NCI-H510A treated with DMSO at 0.1 percent for 48 hours (cell line): ENCODE measurements at places on chromosomes 6 and 20.

DNA sequence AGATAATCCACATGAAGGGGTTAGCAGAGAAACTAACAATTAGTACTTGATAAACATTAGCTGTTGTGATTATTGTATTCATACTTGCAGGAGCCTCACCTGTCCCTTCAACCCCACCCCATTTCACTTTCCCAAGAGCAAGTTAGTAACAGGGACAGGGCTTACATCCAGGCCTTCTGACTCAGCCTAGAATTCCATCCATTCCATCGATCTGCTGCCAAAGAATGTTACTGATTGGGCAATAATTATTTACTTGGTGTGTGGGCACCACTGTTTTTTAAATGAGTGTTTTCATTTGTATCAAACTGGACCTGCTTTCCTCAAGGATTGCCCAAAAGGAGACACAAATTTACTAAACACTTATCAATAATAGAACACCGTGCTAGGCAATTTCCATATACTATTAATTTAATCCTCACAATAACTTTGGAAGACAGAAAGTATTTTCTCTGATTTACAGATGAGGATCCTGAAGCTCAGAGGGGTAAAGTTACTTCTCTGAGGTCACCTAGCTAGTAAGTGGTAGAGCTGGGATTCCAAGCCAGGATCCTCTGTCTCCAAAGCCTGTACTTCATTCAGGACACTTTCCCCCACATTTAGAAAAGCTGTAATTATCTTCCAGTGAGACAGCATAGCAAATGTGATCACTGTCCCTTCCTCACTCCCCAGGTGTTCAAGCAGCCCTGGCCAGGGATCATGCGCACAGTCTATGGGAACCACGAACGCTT lies 32.8 kb downstream of the GSS start:
- DNase-seq = no peak

GRCh38 chr6:41098366-41098765 lies 25.6 kb downstream of the NFYA start:
- DNase-seq = no peak

DNA sequence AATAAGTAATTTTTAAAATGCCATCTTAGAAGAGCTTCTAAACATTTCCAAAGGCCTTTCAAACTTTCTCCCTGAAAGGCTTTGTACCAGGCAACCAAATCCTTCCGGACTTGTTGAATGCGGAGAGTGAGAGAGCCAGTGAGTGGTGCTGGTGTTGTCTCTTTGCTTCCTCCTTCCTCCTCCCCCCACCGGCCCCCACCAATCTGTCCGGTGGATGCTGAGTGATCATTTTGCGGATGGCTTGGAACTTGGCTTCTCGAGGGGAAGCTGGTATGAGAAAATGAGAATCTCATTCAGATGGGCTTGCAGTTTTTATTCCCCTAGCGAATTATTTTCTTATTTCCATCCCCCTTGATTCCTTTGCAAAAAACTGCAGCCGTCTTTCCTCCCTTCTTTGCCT lies 97.3 kb downstream of the ANKRD60 start:
- DNase-seq = no peak

GRCh38 chr20:12984863-12985262 lies 23.9 kb upstream of the SPTLC3 start:
- no peak for DNase-seq

DNA sequence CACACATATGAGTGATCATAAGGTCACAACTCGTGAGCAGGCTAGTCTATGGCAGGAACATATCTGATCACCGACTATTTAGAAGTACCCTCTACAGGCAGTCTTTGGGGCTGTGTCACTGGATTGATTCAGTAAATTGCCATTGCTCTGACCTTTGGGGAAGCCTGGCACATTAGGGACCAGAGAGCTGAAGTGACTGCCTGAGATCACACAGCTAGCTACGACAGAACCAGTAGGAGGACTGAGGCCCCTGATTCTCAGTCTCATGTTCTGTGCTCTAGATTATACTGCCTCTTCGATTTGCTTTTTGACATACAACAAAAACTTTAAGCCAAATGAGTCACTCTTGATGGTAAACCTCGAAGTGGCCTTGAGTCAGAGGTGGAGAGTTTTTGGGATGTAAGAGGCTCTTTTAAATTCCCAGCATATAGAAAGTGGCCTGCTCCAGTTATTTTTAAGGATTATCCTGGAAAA lies 247.5 kb upstream of the SUPT3H start:
- no peak for DNase-seq

DNA sequence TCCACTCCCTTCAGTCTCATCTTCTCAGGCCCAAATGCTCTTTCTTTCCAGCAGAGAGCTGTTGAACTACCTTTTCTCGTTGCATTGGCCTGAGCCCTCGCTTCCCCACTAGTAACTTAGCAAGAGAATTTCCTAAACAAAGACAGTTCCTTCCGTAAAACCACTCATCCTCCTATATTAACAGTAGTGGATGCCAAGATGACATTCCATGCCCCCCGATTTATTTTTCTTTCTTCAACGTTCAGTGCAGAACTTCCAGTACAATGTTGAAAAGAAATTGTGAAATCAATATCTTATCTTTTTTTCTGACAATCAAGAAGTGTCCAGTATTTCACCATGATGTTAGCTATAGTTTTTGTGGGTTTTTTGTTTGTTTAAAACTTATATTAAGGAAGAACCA lies 45.8 kb downstream of the SOX4 start:
- no peak for DNase-seq

- peak; percentile 89 for DNase-seq
Measured at GRCh38 chr6:7505189-7505699, 36.2 kb upstream of the DSP start.

DNA sequence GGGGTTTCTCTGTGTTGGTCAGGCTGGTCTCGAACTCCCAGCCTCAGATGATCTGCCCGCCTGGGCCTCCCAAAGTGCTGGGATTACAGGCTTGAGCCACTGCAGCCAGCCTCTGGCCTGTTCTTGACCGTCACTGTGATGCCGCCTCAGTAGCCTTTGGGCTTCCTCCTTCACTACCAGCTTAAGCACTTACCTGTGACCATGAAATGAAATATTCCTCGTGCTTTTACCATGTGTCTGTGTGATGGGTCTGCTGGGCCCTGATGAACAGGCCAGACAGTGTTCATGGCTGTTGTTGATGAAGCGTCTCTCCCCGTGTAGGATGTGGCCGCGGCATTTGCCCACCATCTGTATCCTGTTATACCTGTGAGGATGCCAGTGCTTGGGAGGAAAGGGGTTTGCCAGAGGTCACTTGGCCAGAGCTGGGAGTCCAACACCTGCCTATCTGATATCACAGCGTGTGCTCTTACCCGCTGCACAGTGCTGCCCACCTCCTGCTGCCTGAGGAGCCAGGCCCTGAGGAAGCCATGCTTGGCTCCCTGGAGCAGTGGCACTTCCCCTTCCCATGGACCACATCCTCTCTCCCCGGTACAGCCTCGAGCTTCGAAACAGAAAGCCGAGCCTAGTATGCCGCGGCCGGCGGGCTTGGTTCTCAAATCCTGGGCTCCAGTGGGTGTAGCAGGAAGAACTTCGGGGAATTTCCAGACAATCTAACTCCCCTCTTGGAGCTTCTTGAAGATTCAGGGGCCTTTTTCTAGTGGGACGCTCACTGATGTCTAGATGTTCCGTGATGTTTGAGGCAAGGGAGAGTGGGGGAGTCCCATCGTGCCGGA lies 167.9 kb downstream of the ZDHHC14 start:
- no peak for DNase-seq

GRCh38 chr6:53199156-53199555 lies 50.5 kb upstream of the GCM1 start:
- no peak for DNase-seq

- no peak for DNase-seq
Measured at GRCh38 chr20:25669826-25670422, 26.7 kb downstream of the ZNF337 start.

DNA sequence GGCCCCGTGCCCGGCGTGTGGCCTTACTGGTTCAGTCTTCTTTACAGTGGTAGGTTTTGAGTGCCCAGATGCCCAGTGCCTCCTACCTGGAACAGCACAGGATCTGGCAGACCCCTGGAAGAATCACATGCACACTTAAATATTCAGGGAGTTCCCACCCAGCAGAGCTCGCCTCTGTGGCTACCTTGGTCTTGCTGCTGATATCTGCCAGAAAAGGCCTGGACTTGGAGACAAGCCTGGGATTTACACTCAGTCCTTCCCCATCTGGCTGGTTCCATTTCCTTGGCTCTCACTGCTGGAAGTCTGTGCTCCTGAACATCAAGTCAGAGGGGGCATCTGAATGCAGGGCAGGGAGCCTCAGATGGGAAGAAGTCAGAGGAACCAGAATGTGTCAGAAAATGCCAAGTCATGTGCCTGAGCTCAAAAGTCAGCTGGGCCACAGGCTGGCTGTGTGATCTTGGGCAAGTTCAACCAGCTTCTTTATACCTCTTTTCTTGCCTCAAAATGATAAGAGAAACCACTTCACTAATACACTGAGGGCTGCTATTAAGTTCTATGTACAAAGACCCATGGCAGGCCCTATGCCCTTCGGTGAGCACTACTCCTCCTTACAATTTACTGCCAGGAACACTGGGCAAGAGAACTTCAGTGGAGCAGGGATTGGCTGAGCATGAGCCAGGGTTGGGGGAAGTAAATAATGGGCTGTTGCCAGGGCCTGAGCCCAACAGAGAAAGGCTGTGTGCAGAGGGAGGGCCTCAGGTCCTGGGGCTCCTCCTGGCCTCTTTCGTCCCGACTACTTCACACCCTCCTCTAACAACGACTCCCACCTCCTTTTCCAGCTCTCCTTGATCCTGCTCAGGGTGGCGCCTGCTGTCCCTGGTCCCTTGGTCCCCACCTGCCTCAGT lies 158.1 kb upstream of the PROKR2 start:
- no peak for DNase-seq

- DNase-seq = no peak
Measured at GRCh38 chr6:19759117-19759880, 77.9 kb upstream of the ID4 start.

DNA sequence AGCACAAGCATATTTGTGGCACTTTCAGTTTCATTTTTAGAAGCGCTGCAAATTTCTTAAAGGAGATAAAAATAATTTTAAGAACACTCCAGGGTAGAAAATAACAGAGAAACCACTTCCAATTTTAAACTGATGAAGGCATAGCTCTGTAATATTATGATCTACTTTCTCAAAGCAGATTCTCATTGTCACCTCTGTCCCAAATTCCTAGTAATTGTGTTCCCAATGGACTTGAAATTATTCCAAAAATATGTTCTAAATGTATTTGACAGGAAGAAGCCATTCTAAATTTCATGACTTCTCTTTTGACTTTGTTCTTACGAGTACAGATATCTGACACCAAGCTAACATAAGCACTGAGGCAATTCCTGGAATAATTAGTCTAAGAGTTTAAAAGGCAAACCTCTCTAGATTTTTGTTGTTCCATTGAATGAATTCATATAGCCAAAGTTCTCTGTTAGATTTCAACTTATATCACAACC lies 140.2 kb upstream of the CARMIL1 start:
- no peak for DNase-seq

DNA sequence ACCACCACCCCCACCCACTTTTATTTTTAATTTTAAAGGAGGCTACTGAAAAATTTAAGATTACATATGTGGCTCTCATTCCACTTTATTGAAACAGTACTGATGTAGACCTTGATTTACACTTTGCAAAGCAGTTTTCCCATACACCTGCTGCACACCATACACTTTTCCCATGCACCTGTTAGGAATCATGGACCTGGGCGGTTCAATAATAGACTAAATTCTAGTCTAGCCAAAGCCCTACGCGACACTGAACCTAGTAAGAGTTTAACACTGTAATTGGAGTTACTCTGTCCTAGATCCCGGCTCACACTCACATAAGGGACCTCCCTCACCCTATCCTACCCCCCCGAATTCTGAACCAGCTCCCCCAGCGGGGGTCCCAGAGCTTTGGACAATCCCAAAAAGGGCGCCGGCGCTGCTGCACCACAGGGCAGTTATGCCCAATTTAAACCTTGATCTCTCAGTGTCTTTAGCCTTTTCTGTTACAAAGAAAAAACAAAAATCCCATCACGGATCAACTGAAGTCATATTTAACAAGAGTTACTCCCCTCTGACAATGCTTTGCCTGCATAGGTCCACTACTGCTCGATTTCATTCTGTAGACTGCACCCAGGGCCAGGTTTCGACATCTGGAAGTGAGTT lies 2.4 kb upstream of the GCLC start:
- DNase-seq = peak; percentile 90

GRCh38 chr20:1912053-1912452 lies 16.8 kb downstream of the SIRPA start:
- no peak for DNase-seq

GRCh38 chr6:106422534-106422933 lies 62.0 kb downstream of the CRYBG1 start:
- DNase-seq = no peak

DNA sequence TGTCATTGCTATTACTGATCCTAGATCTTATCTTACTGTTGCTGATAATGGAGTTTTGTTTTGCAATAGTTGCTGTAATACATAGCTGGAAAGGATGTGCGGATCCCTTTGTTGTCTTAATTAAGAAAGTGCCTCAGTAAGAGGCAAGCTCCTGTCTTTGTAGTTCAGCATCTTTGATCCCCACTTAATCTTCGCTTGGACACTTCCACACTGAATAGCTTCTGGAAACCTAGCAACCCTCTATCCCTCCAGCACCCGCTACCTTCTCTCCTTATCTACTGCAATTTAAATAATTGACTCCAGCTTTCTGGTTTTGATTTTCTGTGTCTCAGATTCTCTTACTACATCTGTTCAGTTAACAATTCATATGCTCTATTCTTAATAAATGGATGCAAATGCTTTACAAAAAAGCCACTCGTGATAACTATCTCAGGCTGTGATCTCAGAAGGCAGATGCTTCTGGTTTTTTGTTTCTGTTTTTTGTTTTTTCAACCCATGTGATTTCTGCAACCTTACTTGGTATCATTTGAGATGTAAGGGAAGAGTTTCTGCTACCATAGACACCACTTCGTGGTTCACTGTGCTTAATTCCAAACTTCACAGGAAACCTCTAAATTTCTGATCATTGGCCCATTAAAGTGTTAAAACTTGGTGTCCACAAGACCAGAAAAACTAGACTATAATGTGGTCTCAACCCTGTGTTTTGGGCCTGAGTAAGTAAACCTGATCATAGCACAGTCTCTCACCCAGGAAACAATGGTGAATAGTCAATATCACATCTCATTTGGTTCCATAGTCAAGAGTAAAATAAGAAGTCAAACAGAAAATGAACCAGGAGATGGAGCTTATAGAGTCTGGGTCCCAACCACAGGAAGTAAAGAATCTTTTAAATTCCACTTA lies 352.1 kb upstream of the SOX4 start:
- no peak for DNase-seq

- DNase-seq = no peak
Measured at GRCh38 chr20:39155971-39156370, 193.8 kb downstream of the DHX35 start.
